Fibroblast of skin of right biceps (primary cell): ENCODE measurements at places on chromosomes 7 and 10.

DNA sequence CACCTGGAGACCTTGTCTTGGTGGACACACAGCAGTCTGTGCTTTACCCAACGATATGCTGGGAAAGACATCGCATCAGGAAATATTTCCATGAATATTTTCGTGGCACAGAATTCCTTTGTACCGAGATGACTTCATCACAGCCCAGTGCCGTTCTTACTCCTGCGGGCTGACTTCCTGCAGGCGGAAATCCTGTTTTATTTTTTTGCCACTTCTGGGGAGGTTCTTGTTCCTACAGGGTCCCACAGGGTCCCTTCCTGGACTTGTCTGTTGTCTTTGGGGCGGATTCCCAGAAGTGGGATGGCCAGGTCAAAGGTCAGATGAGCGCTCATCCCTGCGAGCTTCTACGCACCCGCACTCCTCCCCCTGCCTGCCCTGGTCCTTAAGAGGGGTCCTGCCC, 86.5 kb downstream of the DNAJB6 start:
- DNase-seq = no peak

- DNase-seq = no peak
These were observed 55.9 kb upstream of the AHR start for GRCh38 chr7:17242504-17242903.

GRCh38 chr7:69871213-69871885, 273.1 kb downstream of the AUTS2 start:
- peak; percentile 91 for DNase-seq

DNA sequence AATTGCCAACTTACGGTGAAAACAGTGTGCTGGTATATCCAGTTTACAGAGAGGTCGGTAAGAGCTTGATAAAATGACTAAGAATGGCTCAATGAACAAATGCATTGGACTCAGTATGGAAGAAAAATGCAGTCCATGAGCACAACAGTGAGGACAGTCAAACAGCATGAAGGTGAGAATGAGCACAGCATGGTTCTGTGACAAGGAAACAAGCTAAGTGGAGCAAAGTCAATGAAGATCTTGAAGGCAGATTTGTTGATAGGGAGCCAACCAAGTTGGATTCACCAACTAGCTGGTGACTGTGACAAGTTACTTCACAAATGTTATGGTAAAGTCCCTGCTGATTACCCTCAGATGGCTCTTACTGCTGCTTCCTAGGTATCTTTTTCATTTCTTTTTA, 75.9 kb downstream of the SHOC2 start:
- DNase-seq = no peak

- DNase-seq = no peak
These were observed 98.9 kb downstream of the RNF133 start for GRCh38 chr7:122600042-122600441.

DNA sequence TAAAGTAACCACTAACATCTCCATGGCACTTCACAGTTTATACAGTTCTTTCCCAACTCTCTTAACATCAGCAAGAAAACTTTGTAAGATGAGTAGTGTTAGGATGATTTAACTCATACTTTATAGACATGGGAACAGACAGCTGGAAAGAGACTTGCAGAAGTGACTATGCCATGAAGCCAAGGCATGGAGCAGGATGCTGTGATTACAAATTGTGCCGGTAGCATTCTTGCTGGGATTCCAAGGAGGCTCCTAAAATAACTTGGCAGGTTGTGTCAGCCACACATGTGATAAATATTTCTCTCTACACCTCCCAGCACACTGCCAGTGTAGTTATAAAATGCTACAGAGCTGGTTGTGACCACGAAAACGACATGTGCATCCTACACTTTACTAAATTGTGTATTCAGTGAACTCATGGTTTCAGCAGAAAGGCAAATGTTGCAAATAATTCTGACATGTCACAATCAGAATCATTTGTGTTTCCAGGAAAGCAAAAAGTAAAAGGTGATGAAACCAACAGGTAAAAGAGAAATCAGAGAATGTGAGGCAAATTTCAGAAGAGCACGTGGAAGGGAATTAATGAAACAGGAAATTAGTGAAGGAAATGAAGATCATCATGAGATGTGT, 5.6 kb upstream of the CYP3A4 start:
- peak; percentile 47 for DNase-seq

DNA sequence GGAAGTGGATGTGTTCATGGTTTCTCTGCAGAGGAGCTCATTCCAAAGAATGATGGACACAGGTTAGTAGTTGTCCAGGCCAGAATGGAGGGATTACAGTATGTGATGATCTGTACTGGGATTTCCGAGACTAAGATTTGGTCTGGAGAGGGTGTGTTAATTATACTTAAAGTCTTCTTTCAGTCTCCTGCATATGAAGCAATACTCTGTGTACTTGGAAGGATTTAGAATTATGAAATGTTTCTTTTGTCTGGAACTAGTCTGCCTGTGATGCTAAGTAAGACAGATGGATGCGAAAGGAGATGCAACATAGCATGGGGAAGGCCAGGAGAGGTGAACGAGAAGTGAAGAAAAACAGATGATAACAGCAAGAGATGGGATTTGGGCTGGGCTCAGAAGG, 305.1 kb upstream of the LYZL1 start:
- DNase-seq = no peak

DNA sequence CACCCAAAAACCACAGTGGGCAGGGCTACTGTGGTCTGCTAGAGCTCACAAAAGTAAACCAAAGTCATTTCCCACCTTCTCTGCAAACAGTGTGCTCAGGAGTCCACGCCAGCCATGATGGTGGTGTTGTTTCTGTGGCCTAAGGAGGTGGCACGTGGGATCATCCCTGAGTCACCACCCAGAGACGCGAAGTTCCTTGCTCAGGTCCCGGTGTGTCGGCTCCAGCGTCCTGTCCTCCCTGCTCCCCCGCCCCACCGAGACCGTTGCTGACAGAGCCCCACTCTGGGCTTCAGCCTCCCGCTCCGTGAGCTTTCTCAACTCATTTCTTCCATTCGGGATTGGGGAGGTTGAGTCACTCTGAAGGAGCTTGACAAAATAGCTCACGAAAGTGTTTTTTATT, 118.7 kb downstream of the NPTX2 start:
- DNase-seq = no peak

- DNase-seq = peak; percentile 44
These were observed 111.9 kb upstream of the RHEB start for GRCh38 chr7:151631570-151631952.

- DNase-seq = no peak
These were observed 155.6 kb upstream of the PRSS58 start for GRCh38 chr7:142413280-142414000.

DNA sequence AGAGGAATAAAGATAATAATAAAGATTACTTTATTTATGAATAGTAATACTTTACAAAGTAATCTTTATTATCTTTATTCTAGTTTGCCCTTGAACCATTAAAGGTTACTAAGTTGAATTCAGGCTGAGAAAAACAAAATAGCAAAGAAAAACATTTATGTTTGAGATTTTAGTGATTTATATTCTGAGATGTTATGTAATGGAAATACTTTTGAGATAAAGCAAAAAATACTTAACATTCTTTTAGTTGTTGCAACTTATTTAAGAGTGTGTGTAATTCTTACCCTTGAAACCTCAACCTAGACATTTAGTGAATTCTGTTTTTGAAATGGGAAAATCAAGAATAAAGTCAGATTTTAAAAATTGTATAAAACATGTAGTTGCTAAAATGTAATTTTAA, 40.0 kb downstream of the MINPP1 start:
- peak; percentile 39 for DNase-seq

DNA sequence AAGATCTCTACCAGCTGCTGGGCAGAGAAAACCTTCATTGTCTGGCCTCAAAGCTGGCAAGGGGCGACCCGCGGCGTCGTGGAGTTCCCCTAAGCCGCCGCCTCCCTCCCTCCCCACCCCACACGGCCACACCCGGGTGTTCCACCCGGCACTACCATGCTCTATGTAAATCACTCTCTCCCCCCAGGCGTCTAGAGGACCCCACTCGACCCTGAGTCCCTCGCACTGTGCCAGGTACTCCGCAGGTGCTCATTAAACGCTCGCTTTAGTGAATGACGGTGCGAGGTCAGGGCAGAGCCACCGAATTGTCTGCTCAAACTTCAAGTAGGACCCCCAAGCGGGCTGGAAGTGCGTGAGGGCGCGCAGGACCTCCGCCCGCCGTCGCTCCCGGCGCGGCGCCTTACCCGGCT, 628 bp downstream of the PARP12 start:
- no peak for DNase-seq

- peak; percentile 69 for DNase-seq
These were observed 6.6 kb downstream of the SYNPO2L start for GRCh38 chr10:73648975-73649829.

- no peak for DNase-seq
These were observed 14.1 kb upstream of the TAS2R41 start for GRCh38 chr7:143463556-143463955.

DNA sequence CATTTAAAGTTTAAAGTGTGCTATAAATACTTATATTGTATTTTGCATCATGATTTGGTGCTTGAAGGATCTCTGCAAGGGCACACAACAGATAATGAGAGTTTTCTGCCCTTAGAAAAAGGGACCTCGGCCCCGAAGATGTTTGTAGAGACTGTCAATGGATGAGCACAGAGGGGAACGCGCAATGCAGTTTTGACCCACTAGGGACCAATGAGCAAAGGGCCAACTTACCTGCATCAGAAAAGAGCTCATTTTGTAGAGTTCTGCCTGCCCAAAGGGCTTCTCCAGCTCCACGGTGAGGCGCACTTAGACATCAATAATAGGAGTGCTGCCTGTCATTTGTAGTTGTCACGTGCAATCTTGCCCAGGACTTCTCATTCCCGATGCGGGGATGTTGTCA, 91.1 kb downstream of the BUB3 start:
- DNase-seq = no peak

GRCh38 chr10:127986531-127987466, 79.9 kb downstream of the PTPRE start:
- DNase-seq = peak; percentile 59

DNA sequence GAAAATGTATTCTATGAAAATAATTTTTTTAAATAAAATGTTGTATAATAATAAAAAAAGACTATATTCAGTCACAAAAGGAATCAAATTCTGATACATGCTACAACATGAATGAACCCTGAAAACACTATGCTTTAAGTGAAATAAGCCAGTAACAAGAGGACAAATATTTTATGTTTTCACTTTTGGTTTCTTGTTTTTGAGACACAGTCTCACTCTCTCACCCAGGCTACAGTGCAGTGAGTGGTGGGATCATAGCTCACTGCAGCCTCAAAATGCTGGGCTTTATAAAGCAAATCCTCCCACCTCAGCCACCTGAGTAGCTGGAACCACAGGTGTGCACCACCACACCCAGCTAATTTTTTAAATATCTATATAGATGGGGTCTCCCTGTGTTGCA, 64.2 kb downstream of the CNOT4 start:
- DNase-seq = no peak

- no peak for DNase-seq
These were observed 328.2 kb downstream of the DNAJB6 start for GRCh38 chr7:157664871-157665633.

GRCh38 chr7:43249823-43250145, 137.3 kb downstream of the HECW1 start:
- no peak for DNase-seq

DNA sequence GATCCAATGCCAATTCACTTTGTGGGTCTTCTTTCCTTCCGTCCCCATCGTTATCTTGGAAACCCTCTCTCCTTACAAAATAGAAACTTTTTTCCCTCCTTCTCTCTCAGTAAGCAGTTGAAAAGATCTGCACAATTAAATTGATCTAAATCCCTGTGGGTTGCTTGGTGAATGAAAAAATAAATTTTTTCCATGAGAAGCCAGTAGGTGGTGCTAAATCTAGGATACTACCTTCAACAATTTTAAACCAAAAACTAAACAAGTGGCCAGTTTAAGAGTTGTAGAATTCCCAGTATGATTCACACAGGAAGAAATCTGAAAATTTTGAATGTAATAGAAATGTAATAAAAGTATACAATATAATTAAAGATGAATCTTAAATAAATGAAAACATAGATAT, 990.3 kb upstream of the ZNF722 start:
- DNase-seq = no peak

DNA sequence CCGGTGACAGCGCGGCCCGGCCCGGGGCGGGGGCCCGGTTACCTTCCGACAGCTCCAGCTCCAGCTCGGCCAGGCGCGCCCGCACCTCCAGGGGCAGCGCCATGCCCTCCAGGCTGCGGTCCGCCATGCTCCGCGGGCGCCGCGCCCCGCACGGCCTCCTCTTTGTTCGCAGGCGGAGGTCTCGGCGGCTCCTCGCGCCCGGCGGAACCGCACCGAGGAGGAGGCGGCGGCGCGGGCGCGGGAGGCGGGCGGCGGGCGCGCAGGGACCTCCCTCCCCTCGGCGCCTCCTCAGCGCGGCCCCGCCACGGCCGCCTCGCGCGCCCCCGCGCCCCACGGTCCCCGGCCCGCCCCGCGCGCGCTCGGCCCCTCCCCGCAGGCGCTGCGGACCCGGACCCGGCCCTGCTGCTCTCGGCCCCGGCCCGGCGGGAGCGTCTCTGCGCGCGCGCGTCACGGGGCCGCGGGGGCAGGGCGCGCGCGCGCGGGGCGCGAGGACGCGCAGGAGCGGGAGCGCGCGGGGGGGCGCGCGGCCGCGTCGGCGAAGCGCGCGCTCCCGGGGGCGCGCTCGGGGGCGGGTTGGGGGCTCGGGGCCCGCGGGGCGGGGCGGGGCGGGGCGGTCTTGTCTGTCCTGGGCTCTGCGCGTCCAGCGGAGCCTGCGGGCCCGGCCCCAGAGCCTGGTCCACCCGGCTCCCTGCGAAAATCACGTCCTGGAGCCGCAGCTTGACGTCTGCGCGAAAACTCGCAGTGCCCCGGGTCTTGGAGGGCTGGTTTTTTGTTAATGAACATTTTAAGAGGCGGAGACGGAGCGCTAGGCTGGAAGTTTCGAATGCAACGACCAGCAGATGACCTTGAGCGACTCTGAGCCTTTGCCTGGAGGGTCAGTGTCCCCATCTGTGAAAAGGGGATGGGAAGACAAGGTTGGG, at the start of gene DIP2C:
TSS of gene DIP2C (minus strand) at position 217 of the 920 bp plus-strand sequence. CDS start at position 127, 90 bp downstream.
- DNase-seq = peak; percentile 88

DNA sequence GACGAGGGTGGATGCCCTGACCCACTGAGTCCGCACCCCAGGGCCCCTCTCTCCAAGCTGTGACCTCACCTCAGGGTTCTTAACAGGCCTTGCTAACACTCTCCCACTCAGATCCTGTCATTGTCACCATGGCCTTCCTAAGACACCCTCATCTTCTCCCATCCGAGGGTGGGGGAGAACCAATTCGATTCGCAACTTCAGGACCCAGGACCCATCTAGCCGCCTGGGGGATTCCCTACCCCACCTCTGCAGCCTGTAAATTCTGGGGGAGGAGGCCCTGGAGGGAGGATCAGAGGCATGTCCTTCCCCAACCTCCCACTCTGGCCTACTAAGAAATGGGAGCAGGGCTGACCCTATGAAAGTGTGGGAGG, 17.4 kb downstream of the TRIM8 start:
- DNase-seq = no peak

- no peak for DNase-seq
These were observed 52.9 kb downstream of the PFKFB3 start for GRCh38 chr10:6255548-6256061.

GRCh38 chr7:151680810-151681209, 161.1 kb upstream of the RHEB start:
- DNase-seq = peak; percentile 64
